ENCODE measurements at places on chromosomes 1 and 21.
A peak's percentile ranks its signal among the peaks of the same experiment; 100 is the strongest.

GRCh38 chr1:111754984-111755330 lies 744 bp upstream of the DDX20 start:
- DNase-seq: no peak

- no peak for DNase-seq
These were observed 5.3 kb downstream of the UHMK1 start for GRCh38 chr1:162502928-162503327.

GRCh38 chr1:91683598-91683951 lies 182.9 kb downstream of the CDC7 start:
- no peak for DNase-seq

DNA sequence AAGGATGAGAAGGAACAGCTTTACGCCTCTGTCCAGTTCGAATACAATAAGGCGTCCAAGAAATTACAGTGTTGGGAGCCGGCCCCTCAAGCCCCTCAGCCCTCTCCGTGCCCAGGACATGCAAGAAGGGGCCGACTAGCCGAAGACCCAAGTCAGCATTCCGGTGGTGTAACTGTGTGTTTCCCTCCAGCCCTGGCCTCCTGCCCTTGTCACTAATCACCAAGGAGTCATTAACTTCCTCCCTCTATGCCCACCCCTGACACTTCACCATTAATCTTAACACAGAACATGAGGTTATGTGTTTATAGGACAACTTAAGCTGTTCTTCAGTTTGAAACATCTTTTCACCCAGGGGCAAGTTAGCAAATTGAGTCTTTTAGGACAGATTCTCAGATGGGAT lies 16.4 kb upstream of the C4BPB start:
- no peak for DNase-seq

DNA sequence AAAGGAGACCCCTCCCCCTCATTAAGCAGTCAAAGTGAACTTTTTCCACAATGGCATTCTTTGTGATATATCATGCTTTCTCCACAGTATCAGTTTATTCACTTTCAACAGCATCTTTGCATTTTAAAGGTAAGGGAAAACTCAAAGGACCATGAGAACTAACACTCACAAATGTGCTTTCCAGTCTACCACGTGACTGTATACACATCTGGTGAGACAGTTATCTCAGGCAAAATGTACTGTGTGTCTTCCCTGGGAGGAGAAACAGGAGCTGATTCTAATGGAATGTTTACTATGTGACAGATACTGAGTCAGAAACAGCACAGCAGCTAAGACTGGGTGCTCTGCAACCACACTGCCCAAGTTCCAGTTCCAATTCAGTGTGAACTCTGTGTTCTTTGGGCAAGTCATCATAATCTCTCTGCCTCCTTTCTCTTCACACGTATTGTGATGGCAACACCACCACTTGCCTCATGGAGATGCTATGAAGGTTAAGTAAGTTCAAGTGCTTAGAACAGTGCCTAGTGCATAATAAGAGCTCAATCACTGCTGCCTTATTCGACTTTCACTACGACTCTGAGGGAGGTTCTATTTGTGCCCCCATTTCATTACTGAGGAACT lies 79.0 kb downstream of the SLC45A1 start:
- peak; percentile 91 for DNase-seq

DNA sequence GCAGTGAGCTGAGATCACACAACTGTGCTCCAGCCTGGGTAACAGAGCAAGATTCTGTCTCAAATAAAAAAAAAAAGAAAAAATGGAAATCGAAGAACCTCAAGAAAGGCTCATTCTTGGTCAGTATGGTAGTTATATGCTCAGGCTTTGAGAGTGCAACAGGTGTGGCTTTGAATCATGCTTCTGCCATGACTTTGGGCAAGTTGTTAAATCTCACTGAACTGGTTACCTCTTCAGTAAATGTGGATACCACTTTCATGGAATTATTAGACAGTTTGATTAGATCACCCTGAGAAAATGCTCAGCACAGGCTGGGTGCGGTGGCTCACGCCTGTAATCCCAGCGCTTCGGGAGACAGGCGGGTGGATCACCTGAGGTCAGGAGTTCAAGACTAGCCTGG lies 12.8 kb downstream of the TRNAU1AP start:
- no peak for DNase-seq

- DNase-seq: no peak
These were observed 62.7 kb downstream of the SYT6 start for GRCh38 chr1:114090738-114091505.

- DNase-seq: peak; percentile 72
These were observed 2.4 kb downstream of the PTPN14 start for GRCh38 chr1:214548988-214549387.

- no peak for DNase-seq
These were observed 26.2 kb upstream of the CD1A start for GRCh38 chr1:158227904-158228623.

- no peak for DNase-seq
These were observed 24.7 kb upstream of the SLC44A3 start for GRCh38 chr1:94795434-94795833.

GRCh38 chr21:44344541-44345183 lies 5.5 kb upstream of the CFAP410 start:
- no peak for DNase-seq

GRCh38 chr1:41534181-41535076 lies 49.9 kb upstream of the EDN2 start:
- no peak for DNase-seq

DNA sequence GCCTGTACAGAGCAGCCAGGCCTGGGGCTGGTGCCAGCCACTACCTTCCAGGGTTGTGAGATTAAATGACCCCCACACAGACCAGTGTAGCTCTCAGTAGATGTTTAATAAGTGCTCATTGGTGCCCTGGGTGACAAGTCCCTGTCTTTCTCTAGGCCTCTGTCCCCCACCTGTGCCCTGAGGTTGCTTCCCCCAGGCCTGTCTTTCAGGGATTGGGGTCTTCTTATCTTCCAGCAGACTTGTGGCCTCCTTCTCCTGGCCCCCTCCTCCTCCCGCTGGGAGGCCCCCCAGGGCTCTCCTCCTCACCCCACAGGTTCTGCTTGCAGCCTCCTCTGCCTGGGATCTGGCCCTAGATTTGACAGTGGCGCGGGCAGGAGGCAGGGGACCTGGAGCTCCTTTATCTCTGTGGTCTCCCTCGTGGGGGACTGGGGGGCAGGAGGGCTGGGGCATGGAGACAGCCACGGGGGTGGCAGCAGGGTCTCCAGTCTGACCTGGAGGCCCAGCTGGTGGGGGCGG lies 40.3 kb downstream of the EPHA2 start:
- no peak for DNase-seq

GRCh38 chr1:54046671-54047383 lies 6.2 kb downstream of the TMEM59 start:
- DNase-seq: no peak

GRCh38 chr1:8384088-8384487 lies 66.2 kb downstream of the SLC45A1 start:
- no peak for DNase-seq

DNA sequence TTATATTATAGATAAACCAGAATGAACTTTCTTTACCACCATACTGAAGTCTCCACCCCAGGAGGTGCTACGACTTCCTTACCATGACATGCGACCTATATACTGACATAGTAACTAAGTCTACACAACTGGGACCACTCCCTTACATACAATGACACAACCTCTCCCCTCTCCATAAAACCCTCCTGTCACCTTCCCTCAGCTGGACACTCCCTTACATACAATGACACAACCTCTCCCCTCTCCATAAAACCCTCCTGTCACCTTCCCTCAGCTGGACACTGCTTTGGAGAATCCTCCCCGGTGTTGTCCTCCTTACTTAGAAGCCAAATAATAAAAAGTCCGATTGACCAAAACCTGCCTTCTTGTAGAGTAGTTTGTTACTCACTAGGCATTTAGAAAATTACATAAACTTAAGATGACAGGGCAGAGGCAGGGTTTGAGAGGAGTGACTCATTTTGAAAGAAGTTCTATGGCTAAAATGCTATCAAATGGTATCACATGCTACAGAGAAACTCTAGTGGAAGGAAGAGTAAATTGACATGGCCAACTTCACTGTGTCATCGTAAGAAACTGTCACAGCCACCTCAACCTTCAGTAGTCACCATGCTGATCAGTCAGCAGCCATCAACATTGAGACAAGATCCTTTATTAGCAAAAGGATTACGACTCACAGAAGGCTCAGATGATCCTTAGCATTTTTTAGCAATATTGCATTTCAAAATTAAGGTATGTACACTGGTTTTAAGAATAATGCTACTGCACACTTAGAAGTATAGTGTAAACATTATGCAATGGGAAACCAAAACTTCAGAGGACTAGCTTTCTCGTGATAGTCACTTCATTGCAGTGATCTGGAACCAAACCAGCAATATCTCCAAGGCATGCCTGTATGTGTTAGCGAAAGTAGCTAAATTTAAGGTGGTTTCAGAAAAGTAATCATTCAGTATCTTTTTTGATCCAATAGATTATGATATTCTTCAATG lies 56.4 kb downstream of the AHCTF1 start:
- no peak for DNase-seq

GRCh38 chr1:175380521-175381300 lies 188.1 kb upstream of the KIAA0040 start:
- DNase-seq: no peak

DNA sequence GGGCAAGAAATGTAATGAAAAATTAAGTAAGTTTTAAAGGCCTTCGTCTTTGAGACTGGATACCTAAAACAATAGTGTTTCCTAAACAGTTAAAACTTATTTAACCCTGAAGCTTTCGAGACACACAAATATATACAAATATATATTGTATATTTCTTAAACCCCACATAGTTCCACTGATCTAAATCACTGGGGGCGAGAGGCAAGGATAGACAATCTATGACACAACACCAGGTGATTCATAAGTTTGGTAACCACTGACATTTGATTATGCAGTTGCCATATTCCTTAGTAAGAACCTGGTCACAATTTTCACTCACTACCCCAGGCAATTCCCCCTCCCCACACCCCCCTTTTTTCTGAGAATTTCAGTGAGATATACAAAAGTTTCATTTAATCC lies 55.3 kb upstream of the BOLA1 start:
- DNase-seq: no peak

GRCh38 chr1:88117597-88117996 lies 566.5 kb upstream of the PKN2 start:
- DNase-seq: no peak

DNA sequence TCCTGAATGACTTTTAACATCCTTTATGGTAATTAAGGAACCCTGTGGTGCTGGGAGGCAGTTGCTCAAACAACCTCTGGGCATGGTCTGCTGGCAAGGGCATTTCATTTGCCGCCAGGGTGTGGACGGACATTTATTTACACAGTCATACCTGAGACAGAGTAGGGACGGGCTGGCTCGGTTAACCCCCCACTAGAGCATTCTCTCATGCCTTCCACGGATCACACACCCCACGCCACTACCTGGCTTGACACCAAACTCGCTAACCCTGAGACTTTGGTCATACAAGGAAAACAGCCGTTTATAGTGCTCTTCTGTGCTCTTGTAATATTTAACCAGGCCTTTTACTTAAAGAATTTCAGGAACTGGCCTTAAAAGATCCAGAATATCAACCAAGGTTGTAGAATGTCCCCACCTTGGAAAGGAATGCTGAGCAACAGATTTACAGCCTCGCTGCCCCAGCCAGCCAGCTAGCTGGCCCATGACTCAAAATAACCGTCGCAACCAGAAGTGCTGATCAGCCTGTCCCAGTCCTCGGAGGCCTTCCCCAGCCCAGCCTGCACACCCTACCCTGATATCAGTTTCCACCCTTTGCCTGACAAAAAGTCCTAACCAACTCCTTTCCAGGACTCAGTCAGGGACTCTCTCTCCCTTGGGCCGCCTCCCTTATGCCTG lies 6.5 kb upstream of the PDXK start:
- no peak for DNase-seq

- no peak for DNase-seq
These were observed 45.6 kb downstream of the RHBG start for GRCh38 chr1:156414461-156415064.

GRCh38 chr1:183954496-183954895 lies 83.0 kb downstream of the COLGALT2 start:
- no peak for DNase-seq

- DNase-seq: no peak
These were observed 75.6 kb downstream of the LMO4 start for GRCh38 chr1:87404296-87404695.

DNA sequence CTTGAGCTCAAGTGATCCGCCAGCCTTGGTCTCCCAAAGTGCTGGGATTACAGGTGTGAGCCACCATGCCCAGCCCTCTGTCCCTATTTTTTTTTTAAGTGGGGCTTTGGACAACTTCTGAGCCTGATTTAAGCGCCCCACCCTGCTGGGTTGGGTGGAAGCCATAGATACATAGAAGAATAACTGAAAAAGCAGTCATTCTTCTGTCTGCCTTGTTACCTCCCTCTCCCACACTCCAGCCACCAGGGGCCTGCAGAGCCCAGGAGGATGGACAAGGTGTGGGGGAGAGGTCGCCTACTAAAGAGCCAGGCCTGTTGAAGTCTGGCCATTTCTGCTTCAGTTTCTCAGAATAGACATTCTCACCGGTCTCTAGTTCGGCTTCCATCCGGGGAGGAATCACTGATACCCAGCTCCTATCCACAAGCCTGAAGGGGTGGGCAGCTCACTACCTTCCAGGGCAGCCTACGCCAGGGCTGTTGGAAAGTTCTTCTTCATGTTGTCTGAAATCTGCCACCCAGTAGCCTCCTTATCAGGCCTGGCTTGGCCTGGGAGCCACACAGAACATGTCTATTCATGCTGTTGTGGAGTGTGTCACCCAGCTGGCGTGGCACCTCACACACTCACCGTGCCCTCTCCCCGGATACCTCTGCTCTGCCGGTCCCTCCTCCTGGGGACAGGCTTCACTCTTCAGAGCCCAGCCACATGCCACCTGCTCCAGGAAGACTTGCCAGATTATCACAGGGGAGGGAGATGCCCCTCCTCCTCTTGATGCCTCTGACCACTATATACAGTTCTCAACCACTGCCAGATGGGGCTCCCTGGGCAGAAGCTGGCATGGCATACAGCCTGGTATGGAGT lies 27.7 kb downstream of the KNCN start:
- DNase-seq: no peak

- DNase-seq: no peak
These were observed 7.0 kb upstream of the IL23R start for GRCh38 chr1:67159233-67159632.

- DNase-seq: no peak
These were observed 121.1 kb downstream of the FOXD2 start for GRCh38 chr1:47558601-47559593.

Data from SJSA1 (cell line).